ENCODE measurements at places on chromosomes 11 and 22. TPM values are rescaled to one million over a fixed set of nuclear protein-coding genes. Genes with fewer than 3 reads are reported as not detected.

The HSPB2 gene
- not detected for total RNA-seq

The CBX7 gene
- 4.8 TPM for total RNA-seq

DNA sequence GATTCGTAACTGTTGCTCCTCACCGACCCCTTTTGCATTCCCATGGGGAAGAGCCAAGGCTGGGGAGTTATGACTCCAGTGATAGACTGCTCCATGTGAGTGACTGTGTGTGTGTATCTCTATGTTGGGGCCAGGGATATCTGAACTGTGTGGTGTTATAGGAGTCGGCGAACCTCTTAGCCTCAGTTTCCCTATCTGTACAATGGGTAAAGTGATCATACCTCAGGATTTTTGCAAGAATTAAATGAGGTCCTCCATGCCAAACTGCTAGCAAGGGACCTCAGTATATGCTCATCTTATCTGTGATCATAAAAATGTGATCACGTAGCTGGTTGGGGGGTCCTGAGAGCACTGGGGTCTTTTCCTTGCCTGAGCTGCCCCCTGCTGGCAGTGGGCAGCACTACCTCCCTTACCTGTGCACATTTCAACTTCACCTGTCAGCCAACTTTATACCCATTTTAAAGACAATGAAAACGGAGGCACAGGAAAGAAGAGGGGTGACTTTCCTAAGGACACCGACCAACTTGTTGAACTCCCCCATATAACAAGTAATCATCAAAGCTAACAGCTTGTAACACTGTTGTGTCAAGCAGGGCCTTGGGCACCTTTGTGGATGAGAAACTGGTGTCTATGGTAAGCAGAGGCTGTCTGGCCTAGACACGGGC lies 1.4 kb upstream of the DPP3 start:
- no peak for DNase-seq

GRCh38 chr11:45617871-45618601 lies 47.4 kb downstream of the CHST1 start:
- no peak for DNase-seq

DNA sequence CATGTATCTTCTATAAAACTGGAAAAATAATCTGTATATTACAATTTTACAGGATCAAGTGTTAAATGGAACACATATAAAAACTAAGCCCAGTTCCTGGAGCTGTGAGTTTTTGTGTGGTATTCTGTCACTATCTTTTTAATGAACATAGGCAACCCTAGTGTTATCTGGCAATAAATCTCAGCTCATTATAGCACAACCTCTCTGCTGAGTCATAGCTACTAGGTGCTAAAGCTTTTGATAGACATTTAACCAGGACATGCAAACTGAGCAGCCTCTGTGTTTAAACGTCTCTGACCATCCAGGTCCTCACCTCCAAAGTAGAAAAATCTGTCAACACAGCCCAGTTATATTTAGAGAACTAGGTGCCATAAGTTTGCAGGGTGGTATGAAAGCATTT lies 91.0 kb upstream of the CARD18 start:
- no peak for DNase-seq

DNA sequence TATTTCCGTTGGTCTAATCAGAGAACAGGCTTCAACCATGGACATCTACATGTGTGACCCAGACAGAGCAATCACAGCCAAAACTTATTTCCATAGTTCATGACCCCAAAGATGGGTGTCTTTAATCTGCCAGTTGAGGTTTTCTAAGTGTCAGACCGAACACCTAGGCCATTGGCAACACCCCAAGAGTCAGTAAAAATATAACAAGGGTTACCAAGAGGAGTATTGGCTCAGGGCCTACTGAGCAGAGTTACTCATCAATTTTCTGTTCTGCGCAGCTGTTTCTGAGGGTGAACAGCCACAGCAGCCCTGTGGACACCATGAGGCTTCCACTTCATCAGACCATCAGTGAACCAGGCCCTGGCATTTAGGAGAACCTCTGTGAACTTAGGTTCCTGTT lies 18.8 kb downstream of the GUCD1 start:
- no peak for DNase-seq

DNA sequence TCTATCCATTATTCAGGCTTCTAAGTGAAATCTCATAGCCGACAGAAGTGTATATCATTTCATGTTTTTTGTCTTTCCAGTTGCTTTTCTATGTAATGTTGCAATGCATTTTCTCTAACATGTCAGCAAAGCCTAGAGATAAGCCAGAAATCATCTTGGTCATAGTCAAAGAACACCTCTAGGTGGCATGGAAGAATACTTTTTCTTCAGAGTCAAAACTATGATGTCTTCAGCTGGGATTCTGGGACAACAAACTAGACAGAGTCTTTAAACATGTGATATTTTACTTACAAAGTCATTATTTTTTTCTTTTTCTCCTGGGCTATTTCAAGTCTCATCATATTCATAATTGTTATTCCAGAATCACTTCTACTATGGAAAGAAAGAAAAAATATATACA lies 4.4 kb downstream of the GAS2 start:
- DNase-seq: no peak

GRCh38 chr11:29093416-29094120 lies 923.3 kb downstream of the KCNA4 start:
- no peak for DNase-seq

- no peak for DNase-seq
These were observed 886 bp upstream of the NIPSNAP1 start for GRCh38 chr22:29581799-29582198.

The PACSIN3 gene
- 52.5 TPM for total RNA-seq

DNA sequence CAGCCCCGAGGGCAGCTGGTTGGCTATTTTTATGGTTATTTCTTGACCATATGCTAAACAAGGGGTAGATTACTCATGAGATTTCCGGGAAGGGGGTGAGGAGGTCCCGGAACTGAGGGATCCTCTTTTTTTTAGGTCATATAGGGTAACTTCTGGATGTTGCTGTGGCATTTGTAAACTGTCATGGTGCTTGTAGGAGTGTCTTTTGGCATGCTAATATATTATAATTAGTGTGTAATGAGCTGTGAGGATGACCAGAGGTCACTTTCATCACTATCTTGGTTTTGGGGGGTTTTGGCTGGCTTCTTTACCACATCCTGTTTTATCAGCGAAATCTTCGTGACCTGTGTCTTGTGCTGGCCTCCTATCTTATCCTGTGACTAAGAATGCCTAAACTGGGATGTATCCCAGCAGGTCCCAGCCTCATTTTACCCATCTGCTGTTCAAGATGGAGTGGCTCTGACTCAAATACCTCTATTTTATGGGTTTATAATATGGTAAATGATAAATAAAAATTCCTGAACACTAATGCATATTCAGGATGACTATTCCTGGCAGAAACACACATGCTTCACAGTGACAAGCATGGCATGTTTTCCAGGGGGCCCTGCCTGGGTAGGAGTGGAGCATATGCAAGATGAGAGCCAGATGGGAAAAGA lies 11.2 kb downstream of the KREMEN1 start:
- no peak for DNase-seq

GRCh38 chr11:65471447-65471891 lies 27.4 kb upstream of the MALAT1 start:
- DNase-seq: no peak

- DNase-seq: no peak
These were observed 152.7 kb upstream of the BLID start for GRCh38 chr11:122268601-122269130.

DNA sequence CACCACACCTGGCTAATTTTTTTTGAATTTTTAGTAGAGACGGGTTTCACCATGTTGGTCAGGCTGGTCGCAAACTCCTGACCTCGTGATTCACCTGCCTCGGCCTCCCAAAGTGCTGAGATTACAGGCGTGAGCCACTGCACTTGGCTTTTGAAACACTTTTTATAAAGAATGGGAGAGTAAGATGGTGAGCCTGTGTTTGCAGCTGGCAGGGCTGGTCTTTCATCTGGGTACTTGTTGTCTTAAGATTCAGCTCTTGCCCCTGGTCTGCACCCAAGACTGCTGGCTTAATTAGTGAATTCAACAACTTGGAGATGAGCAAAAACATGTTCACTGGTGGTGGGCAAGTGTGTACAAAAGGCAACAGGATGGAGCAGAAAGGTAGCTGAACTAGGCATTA lies 4.0 kb downstream of the TSPAN18 start:
- DNase-seq: no peak

The SPTBN2 gene
- total RNA-seq: 56.0 TPM

DNA sequence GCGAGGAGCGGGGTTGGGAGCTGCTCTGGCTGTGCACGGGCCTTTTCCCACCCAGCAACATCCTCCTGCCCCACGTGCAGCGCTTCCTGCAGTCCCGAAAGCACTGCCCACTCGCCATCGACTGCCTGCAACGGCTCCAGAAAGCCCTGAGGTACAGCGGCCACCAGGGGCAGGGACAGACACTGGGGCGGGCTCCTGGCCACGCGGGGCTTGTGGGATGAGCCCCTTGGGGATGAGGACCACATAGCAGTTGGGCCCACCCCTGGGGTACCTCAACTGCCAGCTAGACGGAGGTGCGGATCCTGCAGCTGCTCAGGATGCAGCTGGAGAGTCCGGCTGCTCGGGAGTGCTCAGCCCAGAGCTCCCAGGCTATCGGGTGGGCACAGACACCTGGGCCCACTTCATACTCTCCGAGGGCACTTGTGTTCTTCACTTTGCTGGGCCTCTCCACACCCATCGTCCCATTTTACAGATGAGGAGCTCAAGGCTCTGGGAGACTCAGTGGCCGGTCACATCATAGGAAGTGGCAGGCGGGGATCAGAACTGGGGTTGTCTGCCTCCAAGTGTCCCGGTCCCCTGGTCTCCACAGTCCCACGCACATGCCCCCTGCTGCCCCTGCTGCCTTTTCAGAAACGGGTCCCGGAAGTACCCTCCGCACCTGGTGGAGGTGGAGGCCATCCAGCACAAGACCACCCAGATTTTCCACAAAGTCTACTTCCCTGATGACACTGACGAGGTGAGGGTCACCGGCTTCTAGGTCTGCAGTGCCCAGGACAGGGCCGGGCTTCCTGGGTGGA lies 77.6 kb downstream of the MYO7A start:
- peak; percentile 66 for DNase-seq

DNA sequence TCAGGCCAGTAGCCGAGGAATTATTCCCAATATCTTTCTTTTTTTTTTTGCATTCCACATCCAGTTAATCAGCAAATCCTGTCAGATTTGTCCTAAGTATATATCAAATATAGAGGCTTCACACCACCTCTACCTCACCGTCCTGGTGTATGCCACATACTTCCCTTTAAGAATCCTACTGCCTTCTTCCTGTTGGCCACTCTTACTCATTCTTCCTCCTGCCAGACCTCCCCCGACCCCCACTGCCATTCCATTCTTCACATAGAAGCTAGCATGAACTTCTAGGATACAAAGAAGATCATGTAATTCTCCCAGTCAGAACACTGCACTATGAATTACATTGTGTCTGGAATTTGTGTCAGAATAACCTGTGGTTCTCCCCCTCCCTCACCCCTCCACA lies 89.5 kb downstream of the TRIM44 start:
- DNase-seq: no peak
